ENCODE measurements at places on chromosomes 2 and 18.

DNA sequence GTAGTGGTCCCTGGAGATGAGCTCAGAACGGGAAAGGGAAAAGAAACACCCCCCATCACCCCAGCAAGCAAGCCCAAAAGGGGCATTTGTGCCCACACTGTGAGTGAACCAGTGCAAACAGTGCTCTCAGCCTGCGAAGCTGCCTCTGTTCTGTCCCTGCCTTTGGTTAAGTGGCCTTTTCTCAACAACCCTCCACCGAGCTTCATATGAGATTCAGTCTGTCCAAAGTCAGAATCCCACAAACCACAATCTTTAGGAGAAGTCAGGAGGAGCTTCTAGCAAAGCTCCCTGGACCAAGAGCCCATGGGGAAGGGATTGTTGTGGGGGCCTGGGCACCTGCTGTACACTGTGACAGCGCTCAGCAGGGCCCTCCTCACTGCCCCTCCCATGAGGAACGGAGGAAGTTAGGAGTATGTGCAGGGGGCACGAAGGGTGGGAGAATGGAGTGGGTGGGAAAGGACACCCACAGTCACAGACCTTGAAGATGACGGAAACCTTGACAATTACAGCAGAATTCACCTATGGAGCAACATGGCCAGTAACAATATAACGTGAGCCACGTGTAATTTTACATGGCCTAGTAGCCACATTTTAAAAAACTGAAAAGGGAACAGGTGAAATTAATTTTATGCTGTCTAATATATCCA lies 119.5 kb downstream of the SMAD7 start:
- no peak for DNase-seq

DNA sequence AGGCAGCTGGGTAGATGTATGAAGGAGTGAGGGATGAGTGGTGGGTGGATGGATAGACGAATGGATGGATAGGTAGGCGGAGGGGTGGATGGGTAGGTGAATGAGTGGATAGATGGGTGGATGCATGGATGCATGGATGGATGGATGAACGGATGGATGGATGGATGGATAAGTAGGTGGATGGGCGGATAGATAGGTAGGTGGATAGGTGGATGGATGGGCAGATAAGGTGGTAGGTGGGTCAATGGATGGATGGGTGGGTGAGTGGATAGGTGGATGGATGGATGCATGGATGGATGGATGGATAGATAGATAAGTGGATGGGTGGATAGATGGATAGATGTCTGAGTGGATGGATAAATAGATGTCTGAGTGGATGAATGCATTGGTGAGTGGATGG lies 30.1 kb downstream of the MLPH start:
- no peak for DNase-seq

GRCh38 chr2:200703127-200703925 lies 108.4 kb upstream of the BZW1 start:
- no peak for DNase-seq

DNA sequence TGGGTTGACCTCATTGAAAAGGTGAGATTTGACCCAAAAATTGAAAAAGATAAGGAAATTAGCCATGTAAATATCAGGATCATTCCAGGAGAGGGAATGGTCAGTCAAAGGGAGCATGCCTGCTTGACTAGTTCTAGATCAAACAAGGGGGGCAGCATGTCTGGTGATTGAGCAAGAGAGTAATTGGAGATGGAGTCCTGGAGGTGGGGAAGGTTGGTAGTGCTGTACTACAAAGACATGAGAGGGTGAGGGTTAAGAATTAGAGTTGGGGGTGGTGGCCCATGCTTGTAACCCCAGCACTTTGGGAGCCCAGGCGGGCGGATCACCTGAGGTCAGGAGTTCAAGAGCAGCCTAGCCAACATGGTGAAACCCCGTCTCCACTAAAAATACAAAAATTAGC lies 2.0 kb downstream of the MRPL30 start:
- DNase-seq = no peak

- DNase-seq = no peak
Measured at GRCh38 chr2:105121434-105121833, 83.6 kb downstream of the MRPS9 start.

GRCh38 chr2:186892821-186893220 lies 43.9 kb upstream of the ZSWIM2 start:
- no peak for DNase-seq

GRCh38 chr2:219500135-219500534 lies 1.4 kb downstream of the GMPPA start:
- no peak for DNase-seq

- DNase-seq = no peak
Measured at GRCh38 chr2:102027036-102027980, 35.5 kb downstream of the IL1R2 start.

DNA sequence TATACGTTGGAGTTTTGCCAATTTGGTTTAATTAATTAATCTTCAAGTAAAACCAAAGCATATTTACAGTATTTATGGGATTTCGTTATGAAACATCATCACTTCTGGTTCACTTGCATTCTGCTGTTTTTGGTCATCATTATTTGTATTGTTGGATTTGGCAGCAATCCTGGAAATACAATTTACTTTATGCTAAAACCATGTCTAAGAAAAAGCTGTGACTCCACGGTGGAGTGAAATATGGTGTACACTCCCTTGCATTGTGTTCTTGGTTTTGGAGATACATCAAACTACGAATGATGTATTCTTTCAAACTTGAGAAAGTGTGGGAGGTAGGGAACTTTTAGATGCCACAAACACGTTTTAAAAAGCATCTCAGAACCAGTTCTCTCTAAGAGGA lies 106.4 kb downstream of the CTAGE1 start:
- DNase-seq = no peak

DNA sequence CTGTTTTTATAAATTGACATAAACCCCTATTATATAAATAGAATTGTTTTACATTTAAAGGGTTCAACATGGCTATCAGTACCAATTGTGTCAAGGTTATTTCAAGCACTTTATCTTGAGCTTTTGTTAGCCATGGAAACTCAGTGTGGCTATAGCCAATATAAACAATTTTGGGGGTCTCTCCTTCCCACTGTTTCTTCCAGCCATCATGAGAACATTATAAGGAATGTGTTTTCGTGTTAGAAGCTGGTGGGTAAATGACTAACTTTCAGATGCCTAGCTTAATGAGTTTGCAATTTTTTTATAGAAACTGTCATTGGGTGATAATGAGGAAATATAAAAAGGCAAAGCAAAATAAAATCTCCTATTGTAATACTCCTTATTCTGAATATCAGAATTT lies 153.5 kb upstream of the FOSL2 start:
- no peak for DNase-seq

GRCh38 chr2:30584116-30584515 lies 137.1 kb downstream of the LCLAT1 start:
- DNase-seq = no peak

Data from activated CD4-positive, alpha-beta T cell treated with anti-CD3 and anti-CD28 coated beads, Interleukin-2, amount 50 U/mL, for 1 hour (primary cell).